CD4-positive, alpha-beta T cell treated with Interleukin-10 for 1 hour (primary cell): ENCODE measurements at places on chromosomes 3 and 15.

GRCh38 chr15:67108122-67108961 lies 42.9 kb downstream of the SMAD3 start:
- no peak for DNase-seq

- no peak for DNase-seq
Observed at GRCh38 chr15:85154061-85154460, 172.4 kb downstream of the PDE8A start.

GRCh38 chr3:126542340-126543241 lies 16.1 kb downstream of the C3orf22 start:
- no peak for DNase-seq

- DNase-seq, result no peak
Observed at GRCh38 chr3:197417441-197417840, 119.0 kb upstream of the DLG1 start.

- no peak for DNase-seq
Observed at GRCh38 chr15:73227433-73228056, 141.2 kb downstream of the HCN4 start.
